ENCODE measurements at places on chromosomes 16 and 17. TPM values are rescaled to one million over a fixed set of nuclear protein-coding genes. Genes with fewer than 3 reads are reported as not detected.

DNA sequence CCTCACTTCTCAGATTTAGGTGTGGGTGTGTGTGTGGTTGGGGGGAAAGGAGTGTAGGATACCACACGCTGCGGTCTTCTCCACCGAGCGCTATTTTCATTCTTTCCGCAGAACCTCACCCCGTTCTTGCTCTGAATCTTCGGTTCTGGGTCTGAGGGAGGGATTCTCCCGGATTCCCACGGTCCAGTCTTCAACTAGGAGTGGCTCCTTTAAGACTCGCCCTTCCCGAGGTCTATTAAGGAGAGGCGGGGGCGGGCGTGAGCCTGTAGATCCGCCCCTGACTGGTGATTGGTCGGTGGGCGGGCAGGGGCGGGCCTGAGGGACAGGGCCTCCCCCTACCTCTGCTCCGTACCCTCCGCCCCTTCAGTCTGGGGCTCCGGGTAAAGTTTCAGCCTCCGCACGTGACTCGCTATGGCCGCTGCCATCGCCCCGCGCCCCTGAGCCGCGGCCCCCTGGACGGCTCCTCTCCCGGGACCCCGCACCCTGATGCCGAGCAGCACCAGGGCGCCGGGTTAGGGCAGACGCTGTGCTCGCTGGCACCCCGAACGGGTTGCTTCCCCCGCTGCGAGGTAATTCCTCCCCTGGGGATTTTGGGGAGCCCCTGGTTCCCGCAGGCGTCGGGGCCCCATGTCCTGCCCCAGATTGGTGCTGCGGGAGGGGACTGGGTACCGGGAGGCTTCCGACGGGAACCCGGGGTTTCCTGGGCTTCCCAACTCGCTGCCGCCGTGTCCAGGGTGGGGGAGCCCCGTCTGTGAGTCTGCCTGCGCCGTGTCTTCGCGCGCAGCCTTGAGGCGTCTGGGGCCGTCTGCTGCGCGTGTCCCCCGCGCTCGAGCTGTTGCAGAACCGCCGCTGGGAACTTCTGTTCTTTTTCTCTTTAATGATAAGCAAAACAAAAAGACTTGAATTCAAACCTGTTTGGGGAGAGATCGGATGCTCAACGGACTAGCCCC, 9.2 kb downstream of the RARA start:
- peak; percentile 98 for DNase-seq

DNA sequence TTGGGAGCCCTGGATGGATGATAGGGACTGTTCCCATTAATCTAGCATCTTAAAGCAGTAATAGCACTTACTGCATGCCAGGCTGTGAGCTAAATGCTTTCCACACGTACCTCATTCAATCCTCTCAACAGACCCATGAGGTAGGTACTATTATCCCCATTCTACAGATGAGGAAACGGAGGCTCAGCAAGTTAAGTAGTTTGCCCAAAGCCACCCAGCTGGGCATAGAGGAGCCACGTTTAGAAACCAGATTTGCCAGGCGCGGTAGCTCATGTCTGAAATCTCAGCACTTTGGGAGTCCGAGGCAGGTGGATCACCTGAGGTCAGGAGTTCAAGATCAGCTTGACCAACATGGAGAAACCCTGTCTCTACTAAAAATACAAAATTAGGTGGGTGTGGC, 2.0 kb upstream of the RAI1 start:
- DNase-seq: no peak

DNA sequence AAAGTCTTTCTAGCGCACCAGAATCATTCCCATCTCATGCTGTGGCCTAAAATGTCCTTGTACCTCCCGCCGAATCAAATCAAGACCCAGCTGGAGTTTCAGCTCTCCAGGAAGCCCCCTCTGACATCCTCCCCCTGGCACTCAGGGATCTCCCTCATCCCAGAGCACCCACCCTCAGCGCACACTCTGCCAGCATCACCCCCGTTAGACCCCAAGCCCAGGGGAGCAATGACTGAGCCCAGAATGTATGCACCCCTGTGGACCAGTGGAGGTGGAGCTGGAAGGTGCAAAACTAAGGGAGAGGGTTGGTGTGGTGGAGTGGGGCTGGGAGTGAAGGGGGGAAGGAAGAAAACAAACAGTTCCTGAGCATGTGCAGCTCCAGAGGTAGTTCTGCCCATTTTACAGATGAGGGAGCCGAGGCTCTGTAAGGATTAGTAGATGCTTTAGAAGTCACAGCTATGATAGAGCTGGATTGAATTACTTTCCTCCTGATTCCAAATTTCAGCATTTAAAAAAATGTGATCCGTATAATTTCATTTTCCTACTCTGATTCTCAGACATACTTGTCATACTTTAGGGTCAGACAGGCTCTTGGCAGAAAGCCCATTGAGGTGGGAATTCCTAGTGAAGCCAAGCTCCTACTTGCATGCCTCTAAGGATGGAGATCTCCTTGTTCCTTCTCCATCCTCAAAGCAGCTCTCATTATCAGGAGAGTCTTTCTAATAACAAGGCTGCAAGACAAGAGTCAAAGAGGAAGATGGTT, 242.7 kb downstream of the KATNIP start:
- DNase-seq: no peak

- no peak for DNase-seq
Measured at GRCh38 chr17:15184872-15185624, 80.1 kb downstream of the PMP22 start.

- DNase-seq: peak; percentile 87
Measured at GRCh38 chr16:48117217-48118105, 38.3 kb downstream of the ABCC12 start.

DNA sequence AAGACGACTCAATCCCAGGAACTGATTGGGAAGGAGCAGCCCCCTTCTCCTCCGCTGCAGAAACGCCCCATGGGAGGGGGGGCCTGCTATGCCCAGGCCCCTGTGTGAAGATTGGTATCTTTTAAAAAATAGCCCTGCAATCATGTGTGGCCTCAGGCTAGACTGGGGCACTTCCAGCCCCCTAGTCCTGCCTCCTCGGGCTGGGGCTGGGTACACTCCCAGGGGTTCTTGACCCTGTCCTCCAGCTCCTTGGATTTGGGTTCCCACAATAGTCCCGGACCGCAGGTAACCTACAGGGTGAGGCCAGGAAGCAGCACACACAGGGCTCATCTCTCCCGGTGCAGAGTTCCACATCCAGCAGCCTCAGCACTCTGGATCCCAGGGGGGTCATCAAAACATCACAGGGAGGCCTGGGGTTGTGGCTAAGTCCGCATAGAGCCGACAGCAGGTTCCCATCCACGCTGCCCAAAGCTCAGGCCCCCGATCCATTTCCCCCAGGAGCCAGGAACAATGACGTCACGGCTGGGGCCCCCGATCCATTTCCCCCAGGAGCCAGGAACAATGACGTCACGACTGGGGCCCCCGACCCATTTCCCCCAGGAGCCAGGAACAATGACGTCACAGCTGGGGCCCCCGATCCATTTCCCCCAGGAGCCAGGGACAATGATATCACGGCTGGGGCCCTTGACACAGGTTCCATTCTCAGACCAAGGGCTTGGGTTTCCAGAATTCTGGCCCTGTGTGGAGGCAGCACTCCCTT, 202.4 kb downstream of the IRF8 start:
- no peak for DNase-seq

DNA sequence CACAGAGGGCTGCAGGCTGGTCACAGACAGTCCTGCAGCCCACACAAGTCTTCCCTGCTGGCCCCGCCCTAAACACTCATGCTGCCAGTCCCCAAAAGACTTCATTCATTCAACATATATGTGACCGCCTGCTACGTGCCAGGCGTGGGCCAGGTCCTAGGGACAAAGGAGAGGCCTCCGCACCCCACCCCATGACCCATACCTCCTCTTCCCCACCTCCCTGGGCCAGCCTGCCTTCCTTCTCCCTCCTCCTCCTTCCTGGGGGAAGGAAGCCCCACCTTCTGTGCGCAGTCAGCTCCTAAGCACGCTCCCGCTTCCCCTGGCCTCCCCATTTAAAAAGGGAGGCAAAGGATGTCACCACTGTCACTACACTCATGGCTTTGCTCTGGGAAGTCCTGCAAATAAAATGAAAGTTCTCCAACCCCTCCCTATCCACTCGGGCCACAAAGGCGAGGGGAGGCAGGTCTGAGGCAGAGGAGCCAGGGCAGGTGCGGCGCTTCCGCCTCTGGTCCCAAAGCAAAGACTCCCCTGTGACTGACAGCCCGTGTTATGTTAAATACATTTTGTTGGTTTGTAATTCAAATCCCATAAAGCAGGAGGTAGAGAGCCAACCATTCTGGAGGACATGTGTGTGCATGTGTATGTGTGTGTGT, 9.0 kb downstream of the DNAAF8 start:
- DNase-seq: peak; percentile 43

GRCh38 chr17:47299239-47299910, 24.4 kb upstream of the EFCAB13 start:
- DNase-seq: no peak

DNA sequence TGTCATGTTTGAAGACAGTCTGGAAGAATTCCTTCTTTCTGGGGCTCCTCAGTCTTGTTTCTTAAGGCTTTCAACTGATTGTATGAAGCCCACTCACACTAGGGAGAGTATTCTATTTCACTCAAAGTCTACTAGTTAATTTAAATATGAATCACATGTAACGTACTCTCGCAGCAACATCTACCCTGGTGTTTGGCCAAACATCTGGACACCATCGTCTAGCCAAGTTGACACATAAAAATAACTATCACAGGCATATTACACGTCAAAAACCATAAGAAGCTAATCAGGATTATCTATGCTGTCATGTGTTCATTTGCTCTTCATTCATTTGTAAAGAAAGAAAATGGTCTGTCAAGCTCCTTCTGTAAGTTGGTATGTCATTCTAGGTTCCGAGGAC, 787.4 kb downstream of the KCNJ2 start:
- DNase-seq: no peak

DNA sequence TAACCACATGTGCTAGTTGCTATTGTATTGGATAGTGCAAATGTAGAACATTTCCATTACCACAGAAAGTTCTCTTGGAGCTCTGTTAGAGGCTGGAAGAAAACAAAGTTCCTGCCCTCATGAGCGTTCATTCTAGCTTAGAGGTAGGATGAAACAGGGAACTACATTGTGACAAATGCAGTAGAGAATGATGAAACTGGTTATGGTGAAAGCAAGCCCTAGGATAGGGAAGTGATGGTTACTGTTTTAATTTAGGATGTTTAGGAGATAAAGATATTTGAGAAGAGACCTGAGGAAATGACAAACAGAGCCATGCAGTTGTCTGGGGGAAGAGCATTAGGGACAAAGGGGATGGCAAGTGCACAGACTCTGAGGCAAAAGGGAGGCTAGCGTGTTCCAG, 50.7 kb downstream of the AATF start:
- DNase-seq: no peak

Gene TPSD1
- total RNA-seq: not detected

Gene ZACN
- not detected for total RNA-seq

Gene TMEM88
- not detected for total RNA-seq

Gene CMTM1
- total RNA-seq: 1.4 TPM

Gene KRTAP2-4
- total RNA-seq: not detected
